ENCODE measurements at places on chromosomes 3 and 15.

- DNase-seq: no peak
Observed at GRCh38 chr3:57731311-57731710, 24.8 kb upstream of the SLMAP start.

- no peak for DNase-seq
Observed at GRCh38 chr15:68299436-68299835, 21.9 kb downstream of the FEM1B start.

DNA sequence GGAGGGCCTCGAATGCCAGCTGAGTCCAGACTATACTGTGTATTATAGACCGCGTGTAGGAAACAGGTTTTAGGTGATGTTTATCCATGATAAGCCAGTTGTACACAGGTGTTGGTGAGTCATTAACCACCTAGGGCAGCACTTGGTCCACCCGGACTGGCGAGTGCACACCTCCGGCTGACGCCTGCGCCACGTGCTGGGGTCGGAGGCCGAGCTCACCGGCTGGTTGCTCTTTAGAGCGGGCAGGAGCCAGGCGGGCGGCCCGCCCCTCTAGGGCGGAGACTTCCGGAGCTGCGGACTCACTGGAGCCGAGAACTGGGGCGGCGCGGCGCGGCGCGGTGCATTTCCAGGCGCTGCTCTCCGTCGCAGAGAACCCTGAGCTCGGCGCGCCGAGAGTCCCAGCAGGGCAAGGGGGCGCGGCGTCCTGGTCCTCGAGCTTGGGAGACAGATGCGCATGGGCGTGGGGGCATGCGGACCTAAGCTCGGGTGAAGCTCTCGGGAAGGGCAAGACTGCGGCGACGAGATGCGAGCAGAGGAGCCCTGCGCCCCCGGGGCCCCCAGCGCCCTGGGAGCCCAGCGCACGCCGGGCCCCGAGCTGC lies at the start of gene ESYT3:
ESYT3 (plus strand) TSS at position 341 of the 599 bp plus-strand sequence; CDS start at position 524, 183 bp downstream.
- no peak for DNase-seq

- DNase-seq: no peak
Observed at GRCh38 chr15:31344823-31345605, 18.4 kb downstream of the KLF13 start.

DNA sequence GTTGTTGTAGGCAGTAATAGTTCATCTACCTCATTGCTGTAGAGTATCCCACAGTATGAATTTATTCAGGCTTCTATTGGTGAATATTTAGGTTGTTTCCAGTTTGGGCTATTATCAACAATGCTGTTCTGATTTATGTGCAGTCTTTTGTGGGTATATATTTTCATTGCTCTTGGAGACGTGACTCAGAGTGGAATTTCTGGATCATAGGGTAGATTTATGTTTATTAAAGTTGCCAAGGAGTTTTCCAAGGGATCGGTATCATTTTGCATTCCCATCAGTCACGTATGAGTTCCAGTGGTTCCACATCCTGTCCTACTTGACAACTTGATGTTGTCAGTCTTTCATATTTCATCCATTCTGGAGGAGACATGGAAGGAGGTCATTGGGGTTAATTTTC lies 8.4 kb upstream of the HRH1 start:
- DNase-seq: no peak

GRCh38 chr3:131075632-131076328 lies 49.1 kb downstream of the NEK11 start:
- no peak for DNase-seq

GRCh38 chr15:82952158-82953081 lies at the start of gene HOMER2:
TSS of gene HOMER2 (minus strand) at chr15:82952720. CDS start at chr15:82952535, 185 bp downstream.
- no peak for DNase-seq

DNA sequence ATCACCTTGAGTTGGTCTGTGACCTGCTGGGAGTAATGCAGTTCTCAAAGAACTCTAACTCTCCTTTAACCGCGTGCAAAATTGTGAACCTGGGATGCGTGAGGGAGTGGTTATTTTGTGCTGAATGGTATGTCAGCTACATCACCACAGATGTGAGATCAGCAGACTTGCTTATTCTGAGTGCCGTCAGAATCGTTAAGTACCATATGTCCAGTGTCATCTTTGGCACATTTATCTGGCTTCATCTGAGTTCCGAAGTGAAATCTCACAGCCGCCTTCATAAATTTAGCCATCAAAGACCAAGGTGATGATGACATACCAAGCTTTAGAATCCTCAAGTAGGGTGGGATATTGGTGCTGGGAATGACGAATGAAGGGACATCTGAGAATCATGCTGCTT lies 347.2 kb upstream of the TPRG1 start:
- no peak for DNase-seq

- DNase-seq: no peak
Observed at GRCh38 chr3:43288366-43288765, 2.0 kb downstream of the SNRK start.

DNA sequence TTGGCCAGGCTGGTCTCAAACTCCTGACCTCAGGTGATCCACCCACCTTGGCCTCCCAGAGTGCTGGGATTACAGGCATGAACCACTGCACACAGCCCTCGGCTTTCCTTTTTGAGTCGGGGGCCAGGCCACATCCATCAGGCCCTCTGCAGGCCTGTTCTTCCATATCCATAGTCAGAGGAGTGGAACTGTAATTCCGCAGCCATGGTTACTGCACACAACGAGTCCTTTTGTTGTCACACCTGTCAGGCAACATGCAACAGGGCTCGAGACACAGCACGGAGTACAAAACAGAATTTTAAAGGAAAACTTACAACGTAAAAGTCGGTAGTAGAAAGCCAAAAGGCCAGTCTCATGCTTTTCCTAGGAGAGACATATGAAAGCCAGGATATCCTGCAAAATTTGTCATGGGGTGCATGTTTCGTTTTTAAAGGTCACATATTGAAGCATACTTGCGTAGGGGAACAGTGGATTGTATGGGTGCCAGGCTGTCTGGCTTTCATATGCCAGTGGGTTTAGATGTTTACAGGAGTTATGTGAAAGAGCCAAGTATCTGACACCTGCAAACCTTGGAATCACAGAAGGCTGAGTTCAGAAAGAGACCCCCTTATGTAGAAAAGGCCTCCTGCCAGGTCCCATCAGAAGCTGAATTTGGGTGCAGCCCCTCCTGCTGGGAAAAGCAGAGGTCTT lies 63.2 kb upstream of the LPP start:
- DNase-seq: no peak

DNA sequence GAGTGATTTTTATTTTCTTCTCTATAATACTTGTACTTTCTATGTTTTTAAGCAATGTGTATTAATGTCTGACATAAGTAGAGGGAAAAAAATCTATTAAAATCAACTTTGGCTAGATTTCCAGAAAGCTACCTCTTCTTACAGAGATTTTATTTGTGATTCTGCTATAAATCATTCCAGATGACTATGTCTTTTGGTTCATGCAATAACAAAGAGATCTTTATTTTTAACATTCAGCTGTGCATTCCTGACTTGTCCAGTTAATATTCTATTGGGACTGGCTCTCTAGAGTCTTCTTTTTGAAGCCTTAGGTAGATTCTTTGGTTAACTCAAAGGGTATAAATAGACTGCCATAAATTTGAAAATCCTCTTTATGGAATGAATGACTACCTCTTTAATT lies 74.3 kb upstream of the ARPP21 start:
- DNase-seq: no peak
